M059J (cell line): ENCODE measurements at places on chromosomes 2 and 18. TPM values are rescaled to one million over a fixed set of nuclear protein-coding genes. Genes with fewer than 3 reads are reported as not detected.

- peak; percentile 57 for DNase-seq
These were observed 304.8 kb downstream of the RND3 start for GRCh38 chr2:150182566-150183235.

- no peak for DNase-seq
These were observed 28.8 kb upstream of the MBP start for GRCh38 chr18:77161383-77161782.

DNA sequence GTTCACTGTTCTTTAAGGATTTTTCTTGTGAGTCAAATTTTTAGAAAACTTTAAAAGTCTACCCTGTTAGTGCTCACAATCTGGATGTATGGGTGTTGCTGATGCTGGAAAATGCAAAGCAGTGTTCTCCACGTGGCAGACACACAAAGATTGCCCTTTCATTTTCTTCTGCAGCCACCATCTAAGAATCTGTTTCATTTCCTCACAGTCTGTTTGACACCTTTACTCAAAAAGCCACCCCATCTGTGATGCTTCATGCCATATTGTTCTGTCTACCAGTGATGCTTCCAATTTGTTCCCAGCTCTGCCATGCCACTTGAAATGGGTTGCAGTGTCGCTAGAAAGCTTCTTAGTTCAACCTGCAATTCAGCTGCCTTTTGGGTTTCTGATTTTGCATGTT, 464.2 kb upstream of the UBE2E3 start:
- no peak for DNase-seq

Gene SCRN3
- total RNA-seq, result 16.5 and 22.2 TPM in 2 replicates

GRCh38 chr2:208047840-208048239, 22.5 kb upstream of the PLEKHM3 start:
- DNase-seq, result no peak

- no peak for DNase-seq
These were observed 58.7 kb downstream of the RBKS start for GRCh38 chr2:27831279-27832050.

DNA sequence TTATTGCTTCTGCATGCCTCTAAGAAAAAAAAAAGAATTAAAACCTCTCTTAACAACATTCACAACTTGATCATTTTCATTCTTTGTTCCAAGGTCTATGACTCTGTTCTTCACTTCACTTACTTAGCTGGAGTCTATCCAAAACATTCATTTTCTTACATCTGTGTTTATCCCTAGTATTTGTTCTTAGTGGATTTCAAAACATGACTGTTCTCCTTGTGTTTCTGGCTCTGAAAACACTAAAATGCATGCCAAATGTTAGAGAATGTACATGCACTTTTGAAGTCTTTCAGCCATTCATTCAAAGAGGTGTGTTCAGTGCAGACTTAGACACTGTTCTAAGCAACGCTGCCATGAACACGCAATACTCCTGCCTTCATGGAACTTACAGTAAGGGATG, 138.8 kb downstream of the CNTNAP5 start:
- no peak for DNase-seq

- DNase-seq, result no peak
These were observed 9.6 kb downstream of the GDF7 start for GRCh38 chr2:20676353-20677215.

Gene ECEL1
- total RNA-seq, result not detected in 2 replicates

Gene CLEC4F
- total RNA-seq, result not detected in 2 replicates

GRCh38 chr2:220275454-220275853, 648.0 kb downstream of the SLC4A3 start:
- peak; percentile 74 for DNase-seq

DNA sequence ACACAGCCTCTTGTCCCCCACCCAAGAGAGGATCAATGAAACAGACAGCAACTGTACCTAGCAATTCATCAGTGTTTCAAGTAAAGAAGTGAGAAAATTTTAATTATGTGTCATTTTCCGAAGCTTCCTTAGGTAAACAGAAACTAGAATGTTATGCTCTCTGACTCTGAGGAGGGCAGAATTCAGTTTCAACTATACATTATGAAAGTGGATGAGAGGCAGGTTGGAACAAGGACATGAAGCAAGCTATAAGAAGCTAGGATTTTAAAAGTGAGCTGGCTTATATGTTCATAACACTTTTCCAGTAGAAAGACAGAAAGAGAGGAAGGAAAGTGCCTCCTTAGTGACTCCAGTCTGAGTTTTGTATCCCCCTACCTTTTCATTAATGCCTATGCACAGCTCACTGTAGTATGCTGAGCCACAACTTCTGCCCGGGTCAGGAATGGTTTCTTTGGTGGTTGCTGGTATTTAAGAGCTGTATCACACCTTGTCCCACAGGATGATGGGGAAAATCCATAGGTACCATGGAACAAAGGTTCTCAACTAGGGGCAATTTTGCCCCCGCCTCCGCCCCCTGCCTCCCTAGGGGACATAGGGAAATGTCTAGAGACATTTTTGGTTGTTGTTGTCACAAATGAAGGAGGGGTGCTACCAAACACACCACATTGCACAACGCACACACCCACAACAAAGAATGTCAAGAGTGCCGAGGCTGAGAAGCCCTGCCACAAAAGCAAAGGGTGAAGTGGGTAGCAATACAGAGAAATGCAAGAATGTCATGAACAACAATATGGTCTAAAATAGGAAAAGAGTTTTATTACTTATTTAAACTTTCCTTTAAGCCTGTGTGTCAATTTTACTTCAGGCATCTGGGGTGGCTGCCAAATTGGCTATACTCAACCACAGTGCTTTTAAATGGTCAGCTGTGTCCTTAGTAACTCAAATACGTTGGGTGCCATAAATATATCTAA, 161.0 kb upstream of the ZFP36L2 start:
- peak; percentile 66 for DNase-seq

DNA sequence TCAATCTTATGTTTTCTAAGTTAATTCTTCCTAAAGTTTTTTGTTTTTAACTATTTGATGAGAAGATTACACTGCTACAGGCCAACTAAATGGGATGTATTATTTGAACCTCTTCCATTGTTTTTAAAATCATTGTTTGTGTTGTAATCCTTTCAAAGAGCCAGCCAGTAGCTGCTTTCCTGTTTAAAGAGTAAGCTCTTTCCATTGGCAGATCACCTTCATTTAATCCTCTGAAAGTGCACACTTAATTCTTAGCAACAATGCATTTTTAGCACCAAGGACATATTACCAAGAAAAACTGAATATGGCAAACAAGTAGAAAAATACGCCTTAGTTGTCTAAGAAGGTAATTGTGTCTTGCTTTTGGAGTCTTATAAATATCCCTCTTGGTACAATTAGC, 54.0 kb downstream of the MEIS1 start:
- no peak for DNase-seq

GRCh38 chr18:13614641-13615288, 111.6 kb downstream of the FAM210A start:
- no peak for DNase-seq

- DNase-seq, result no peak
These were observed 118.6 kb downstream of the TMEM163 start for GRCh38 chr2:134600208-134600607.

DNA sequence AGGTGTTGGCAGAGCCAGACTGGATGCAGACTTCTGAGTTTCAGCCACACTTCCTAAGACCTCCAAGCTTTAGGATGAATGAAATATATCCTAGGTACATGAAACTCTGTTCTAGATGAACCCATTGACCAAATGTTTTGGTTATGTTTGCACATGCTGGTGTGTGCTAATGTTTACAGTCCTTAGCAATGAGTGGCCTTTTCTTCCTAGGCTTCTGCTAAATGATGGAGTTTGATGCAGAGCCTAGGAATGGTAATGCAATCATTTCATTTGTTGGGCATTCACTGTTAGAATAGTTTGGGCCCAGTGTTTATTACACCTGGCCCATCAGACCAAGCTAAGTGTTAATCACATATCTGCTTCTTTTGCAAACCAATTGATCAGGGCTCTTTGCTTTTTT, 464.7 kb downstream of the MEIS1 start:
- DNase-seq, result no peak

DNA sequence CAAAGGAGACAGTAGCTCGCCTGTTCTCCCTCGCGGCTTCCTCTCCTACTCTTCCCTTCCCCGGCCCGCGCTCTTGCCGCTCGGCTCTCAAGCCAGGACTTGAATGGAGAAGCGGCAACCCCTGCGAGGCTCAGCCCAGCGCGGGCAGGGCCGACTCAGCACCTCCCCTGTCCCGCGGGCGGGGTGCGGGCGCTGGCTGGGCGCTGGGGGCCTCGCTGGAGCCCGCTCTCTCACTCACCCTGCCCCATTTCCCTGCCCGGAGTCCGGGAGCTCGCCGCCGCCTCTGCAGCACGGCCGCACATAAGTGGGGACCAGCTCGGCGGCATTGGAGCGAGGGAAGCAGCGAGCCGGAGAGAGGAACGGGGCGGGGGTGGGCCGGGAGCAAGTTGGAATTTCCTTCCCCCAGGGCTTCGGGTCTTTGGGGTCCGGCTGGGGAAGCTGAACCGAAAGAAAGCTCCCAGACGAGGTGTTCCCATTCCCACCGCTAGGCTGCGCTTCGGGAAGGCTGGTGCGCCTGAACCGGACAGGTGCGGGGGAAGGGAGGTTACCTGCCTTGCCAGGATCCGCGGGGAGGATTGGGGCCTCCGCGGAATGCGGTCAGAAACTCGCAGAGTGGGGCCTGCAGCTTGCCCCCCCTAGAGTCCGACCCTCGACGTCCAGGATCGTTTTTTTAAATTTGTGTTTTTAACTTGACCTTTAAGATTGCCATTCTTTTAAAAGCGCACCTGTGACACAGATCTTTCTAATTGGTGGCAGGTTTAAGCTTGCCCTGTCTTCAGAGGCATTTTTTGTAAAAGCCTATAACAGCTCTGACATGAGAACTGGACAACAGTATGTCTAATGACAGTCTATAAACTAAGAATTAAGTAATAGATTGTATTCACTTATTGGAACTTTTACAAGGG, at the start of gene COBLL1:
TSS of gene COBLL1 (minus strand) at position 105 of the 905 bp plus-strand sequence. CDS start 627 bp downstream, outside the sequence.
- DNase-seq, result peak; percentile 70

Gene CAPN10
- 3.4 and 11.1 TPM in 2 replicates for total RNA-seq

DNA sequence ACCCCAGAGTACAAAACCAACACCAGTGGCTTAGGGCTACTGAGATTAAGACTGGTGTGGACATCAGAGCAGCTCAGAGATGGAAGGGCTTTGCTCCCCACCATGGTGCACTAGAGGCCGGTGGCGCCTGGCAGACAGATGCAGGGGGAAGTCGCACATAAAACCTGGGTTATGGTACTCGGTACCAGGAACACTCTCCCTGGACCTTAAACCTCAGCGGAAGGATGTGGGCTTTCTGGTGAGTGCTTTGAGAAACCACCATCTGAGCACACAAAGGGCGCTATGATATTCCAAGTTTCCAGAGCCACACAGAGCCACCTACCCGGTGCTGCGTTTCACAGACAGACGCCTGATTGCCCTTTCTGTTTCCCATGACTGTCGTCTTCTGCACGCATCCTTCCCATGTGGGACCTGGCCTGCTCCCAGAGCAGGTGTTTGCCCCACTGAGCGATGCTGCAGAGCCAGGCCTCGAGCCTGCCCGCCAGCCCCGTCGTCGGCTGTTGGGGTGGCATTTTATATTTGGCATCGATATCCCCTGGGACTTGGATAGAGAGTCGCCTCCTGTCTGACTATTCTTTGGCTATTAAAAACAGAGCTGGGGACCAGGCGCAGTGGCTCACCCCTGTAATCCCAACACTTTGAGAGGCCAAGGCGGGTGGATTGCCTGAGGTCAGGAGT, 89.5 kb upstream of the ODC1 start:
- no peak for DNase-seq

Gene LRATD1
- total RNA-seq, result 0.57 and 0.79 TPM in 2 replicates

DNA sequence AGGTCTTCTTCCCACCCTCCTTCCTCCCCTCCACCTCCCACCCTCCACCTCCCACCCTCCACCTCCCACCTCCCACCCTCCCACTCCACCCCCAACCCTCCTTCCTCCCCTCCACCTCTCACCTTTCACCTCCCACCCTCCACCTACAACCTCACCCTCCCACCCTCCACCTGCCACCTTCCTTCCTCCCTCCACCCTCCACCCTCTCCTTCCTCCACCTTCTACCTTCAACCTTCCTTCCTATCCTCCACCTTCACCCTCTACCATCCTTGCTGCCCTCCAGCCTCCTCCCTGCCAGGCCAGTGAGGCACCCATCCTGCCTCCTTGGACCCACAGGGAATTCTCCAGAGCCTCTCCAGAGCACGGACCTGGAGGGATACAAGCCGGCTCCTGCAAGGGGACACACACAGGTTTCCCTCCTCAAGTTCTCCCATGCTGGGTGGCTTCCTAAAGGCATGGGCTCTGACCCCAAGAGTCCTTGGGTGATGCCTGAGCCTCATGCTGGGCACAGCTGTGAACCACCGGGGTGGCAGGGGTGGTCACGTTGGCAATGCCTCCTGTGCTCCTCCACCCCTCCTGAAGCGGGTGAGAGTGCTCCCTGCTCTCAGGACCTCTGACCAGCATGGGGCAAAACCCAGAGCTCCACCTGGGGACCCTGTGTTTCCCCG, 293.0 kb downstream of the NDUFA10 start:
- DNase-seq, result no peak

- no peak for DNase-seq
These were observed 44.4 kb downstream of the OSBPL6 start for GRCh38 chr2:178238750-178239149.

DNA sequence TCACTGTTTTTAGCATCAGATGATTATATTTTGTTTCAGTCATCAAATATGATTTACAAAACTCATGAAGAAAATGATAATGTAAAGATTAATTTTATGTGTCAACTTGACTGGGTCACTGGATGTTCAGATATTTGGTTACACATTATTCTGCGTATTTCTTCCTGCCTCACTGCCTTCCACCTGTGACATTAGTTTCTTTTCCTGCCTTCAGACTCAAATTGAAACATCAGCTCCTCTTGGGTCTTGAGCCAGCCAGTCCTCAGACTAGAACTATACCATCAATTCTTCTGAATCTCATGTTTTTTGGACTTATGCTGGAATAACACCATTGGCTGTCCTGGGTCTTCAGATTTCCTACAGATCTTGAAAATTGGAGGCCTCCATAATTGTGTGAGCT, 96.7 kb downstream of the ZNF385B start:
- DNase-seq, result no peak

Gene MMADHC
- 245 and 248 TPM in 2 replicates for total RNA-seq

DNA sequence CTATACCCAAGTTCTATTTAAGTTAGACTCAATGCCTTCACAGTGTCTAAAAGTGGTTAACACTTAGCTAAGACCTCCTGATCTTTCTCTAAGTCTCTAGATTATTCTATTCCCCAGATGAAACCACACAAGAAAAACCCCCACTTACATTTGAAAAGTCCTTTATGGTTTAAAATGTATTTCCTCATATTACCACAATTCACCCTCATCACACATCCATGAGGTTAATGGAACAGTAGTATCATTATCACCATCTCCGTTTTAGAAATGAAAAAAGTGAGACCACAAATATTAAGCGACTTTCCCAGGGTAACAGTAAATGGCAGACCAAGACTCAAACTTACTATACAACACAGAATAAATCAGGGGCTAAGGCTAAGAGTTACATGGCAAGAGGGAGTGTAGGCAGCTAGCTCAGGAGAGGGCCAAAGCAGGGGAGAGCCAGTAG, 28.6 kb downstream of the EPG5 start:
- no peak for DNase-seq

Gene ZSWIM2
- not detected in 2 replicates for total RNA-seq

Gene PAIP2B
- 0.52 and 0.81 TPM in 2 replicates for total RNA-seq
